ENCODE measurements at places on chromosomes 2 and 18.

- no peak for DNase-seq
These were observed 80.5 kb upstream of the ITPRID2 start for GRCh38 chr2:181810823-181811695.

- DNase-seq, result no peak
These were observed 382.6 kb upstream of the CDH2 start for GRCh38 chr18:28559511-28559910.

DNA sequence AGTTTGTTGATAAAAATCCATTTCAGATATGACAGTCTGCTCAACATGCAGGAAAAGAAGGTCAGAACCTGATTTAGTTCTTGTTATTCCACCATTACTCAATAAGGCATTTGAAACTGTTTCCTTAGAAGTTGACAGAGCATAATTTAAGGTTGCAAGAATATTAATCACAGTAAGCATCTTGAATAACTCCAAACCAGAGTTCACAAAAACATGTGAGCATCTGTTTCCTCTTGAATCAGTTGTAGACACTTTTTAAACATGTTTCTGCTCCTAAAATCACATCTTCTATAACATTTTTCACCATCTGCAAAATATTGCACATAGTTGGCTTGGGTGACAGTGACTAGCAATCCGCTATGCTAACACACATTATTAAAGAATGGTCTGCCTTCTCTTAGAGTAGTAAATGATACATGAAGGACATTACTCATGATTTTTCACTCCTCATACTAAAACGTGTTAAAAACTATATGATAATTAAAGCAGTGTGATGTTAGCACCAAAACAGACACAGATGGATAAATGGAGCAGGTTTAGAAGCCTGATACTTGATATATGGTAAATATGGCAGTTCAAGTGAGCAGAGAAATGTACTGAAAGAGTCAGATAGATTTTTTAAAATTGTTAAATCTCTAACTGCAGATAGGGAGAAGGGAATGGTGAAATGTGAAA, 30.3 kb downstream of the AKAIN1 start:
- DNase-seq, result no peak

- peak; percentile 31 for DNase-seq
These were observed 13.7 kb downstream of the TET3 start for GRCh38 chr2:73998451-73998850.

DNA sequence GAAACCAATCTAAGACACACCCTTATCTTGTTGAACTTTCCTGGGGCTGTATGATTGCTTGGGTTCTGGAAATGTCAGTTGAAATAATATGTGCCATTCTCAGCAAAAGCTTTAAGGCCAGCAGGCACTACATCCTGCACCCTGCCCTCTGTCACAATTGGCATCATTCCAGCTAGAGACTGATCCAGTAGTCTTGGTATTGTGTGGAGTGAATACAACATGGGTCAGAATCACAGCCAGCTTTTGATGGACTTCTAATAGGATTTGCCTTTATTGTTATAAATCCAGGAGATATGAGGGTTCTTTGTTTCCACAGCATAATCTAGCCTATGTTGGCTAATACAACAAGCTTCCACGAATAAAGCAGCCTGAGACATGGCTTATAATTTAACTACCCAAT, 617.0 kb upstream of the CDH2 start:
- DNase-seq, result peak; percentile 8

All from NCI-H2081 (cell line).